T follicular helper cell (primary cell): ENCODE measurements at places on chromosomes 1 and 21.

DNA sequence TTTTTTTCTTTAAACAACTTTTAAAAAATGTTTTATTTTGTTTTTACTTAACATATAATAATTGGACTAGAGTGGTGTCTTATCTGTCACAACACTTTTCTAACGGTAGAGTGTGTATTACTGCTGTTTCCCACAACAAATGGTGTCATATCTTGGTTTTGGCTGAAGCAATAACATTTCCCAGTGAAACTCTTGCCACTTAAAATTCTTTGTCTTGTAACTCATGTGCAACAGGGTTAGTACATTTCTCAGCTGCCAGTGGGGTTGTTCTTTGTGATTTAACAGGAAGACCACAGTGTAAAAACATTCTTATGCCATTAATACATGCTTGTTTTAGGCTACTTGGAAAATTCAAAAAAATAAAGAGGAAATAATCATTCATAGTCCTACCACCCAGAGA is 43.5 kb downstream of the ALPL start:
- DNase-seq: no peak

DNA sequence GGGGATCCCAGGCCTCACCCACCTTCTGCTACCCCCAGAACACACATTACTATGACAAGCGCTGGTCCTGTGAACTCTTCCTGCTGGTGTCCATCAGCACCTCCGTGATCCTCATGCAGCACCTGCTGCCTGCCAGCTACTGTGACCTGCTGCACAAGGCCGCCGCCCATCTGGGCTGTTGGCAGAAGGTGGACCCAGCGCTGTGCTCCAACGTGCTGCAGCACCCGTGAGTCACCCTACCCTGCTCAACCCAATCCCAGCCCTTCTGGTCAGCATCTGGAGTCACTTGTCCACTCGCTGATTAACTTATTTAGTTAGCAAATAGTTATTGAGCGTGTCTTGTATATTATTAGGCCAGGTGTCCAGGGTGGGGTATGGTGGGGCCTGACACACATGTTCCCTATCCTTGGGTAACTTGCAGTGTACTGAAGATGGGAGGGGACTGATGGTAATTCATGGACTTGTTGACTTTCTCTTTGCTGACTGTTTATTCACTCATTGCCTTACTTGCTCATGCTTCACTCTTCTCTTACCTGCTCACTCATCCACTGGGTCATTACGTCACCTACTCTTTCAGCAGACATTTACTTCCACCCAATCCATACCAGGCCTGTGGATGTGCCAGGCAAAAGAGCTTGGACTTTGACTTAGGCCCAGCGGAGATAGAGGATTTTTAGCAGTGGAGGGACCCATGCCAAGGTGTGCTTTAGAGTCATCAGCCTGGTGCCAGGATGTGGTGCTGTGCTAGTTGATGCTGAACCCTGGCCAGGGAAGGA is 12.9 kb upstream of the KPNA6 start:
- no peak for DNase-seq

DNA sequence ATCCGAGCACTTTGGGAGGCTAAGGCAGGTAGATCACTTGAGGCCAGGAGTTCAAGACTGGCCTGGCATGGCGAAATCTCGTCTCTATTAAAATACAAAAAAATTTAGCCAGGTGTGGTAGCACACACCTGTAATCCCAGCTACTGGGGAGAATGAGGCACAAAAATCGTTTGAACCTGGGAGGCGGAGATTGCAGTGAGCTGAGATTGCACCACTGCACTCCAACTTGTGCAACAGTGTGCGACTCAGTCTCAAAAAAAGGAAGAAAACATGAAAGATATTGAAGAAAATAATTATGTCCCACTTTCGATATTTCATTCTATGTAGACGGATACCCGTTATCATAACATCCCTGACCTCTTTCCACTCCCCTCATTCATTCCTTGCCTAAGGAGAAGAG is 19.2 kb downstream of the TUT4 start:
- DNase-seq: no peak

GRCh38 chr1:219773110-219773509 is 155.2 kb downstream of the SLC30A10 start:
- no peak for DNase-seq

DNA sequence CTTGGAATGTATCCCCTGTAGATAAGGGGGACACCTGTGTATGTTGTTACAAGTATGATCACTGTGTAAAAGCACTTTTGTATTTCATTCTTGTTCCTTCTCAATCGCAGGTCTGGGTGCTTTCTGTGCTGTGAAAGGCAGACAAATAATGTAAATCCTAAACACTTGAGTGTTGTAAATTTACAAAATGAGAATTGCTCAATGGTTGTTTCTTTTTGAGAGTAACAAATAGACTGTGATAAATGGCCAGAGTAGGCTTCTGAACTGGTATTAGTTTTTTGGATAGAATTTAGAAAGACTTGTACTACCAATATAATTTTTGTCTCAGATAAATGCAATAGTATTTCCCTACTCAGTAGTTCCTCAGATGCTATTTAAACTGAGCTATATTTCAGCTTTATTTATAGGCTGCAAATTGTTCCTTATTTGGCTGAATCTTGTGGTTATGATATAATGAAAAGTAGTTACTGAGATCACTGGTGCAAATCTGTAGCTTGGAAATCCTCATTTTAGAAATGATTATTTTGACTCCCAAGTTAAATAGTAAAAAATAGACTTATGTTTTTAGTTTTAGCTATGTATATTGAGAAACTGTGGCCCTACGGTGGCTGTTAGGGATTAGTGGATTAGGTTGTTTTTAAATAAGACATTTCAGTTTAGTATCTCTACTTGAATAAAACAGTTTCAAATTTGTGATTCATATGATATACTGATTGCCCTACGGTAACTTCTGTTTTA is 9.2 kb downstream of the BACH1 start:
- DNase-seq: no peak

- no peak for DNase-seq
These were observed 17.8 kb upstream of the LAMC2 start for GRCh38 chr1:183168308-183168707.

DNA sequence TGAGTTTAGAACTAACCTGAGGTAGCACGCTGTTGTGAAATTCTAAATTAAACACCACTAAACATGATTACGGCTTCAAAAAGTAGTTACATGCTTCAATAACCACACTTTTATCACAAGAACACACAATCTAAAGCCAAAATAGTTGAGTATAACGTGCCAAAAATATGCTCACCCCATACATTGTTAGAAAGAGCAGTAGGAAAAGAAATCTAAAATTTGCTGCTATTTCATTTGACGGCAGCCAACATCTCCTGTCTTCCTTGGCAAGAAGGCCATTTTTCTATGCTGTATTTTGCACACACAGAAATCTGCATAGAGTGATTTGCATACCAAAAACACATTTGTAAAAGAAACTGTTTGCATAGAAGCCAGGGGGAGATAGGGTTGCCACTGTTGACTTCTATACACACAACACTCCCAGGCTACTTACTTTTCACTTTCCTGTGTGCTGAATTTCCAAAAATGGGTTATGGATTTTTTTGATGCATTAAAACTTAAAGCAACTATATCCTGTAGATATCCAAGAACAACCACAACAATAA is 42.9 kb upstream of the DMRTB1 start:
- DNase-seq: no peak

DNA sequence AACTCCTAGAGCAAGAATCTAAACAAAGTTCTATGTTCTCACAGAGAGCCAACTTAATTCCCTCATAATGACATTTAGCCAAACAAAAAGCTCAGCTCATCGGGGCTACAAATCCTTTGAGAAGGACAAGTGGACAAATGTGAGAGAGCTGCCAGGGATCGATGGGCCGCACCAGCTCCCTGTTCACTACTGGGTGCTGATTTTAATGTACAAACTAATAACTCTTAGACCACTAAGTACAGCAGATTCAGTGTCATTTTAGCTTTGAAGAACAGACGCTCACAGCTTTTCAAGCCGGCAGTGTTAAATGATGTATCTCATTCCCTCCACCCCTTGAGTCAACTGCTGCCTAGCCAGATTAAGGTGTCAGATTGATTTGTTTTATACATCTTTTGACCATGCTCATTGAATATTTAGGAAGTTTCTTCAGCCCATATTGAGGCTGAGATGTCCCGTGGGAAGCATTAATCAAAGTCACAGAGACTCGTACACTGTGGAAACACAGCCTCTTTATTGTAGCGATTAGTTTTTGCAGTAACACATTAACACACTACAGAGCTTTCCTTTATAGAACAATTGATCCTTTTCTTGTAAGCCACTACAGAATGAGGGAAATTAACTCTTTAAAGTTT is 21.1 kb downstream of the PROX1 start:
- DNase-seq: no peak

DNA sequence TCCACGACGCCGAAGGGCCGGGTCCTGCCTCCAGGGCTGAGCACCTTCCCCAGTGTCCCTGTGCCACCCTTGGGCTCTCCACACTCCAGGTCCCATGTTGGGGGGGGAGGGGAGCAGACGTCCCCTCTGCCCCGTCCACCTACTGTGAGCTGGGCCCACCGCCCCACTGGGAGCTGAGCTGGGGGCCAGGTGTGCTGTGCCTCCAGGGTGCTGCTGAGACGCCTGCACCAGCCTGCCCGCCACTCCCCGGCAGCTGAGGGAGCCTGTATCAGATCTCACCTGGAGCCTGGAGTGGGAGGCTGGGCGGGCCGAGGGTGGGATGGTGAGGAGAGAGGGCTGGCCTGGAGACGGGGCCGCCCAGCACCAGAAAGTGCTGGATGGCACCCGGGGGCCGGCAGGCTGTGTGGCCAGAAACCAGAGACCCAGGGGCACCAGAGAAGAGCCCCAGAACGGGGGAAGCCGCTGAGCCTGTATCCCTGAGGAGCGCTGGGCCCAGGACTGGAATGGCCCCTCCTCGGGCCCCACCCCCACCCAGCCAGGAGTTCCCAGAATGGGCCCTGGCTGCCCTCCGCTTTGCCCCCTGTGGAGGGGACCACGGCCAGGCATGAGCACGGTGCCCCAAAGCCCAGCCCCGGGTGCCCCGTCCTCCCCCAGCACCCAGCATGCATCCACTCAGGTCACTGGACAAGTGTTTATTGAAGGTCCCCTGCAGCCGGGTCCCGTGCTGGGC is 3.4 kb downstream of the TNFRSF18 start:
- no peak for DNase-seq

GRCh38 chr21:41952568-41953248 is 1.1 kb downstream of the C2CD2 start:
- no peak for DNase-seq

- DNase-seq: no peak
These were observed 19.7 kb upstream of the CHIA start for GRCh38 chr1:111270771-111271463.

- DNase-seq: no peak
These were observed 31.0 kb downstream of the TMCC2 start for GRCh38 chr1:205258719-205259118.

- no peak for DNase-seq
These were observed 682.0 kb downstream of the LTN1 start for GRCh38 chr21:28310711-28311110.

DNA sequence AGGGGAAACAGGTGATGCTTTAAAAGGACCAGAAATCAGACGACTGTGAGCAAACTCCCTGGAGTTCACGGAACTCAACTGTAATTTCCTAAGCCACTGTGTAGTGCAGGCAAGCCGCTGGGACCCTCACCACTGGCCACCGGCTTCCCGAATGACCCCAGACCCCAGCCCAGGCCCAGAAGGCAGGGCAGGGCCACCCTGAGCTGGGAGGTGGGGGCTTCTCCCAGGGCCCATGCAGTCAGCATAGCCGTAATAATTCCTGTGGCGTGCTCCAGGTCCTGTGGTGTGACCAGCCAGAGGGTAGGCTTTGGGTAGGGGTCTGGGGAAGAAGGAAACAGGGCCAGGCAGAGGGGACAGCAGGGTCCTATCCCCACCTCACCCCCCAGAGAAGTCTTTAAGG is 3.5 kb upstream of the ARF1 start:
- DNase-seq: no peak

- DNase-seq: no peak
These were observed 642 bp upstream of the CREG1 start for GRCh38 chr1:167554028-167554779.

- DNase-seq: no peak
These were observed 3.4 kb downstream of the MYOM3 start for GRCh38 chr1:24108334-24109165.
